Activated naive CD4-positive, alpha-beta T cell (primary cell): ENCODE measurements at places on chromosomes 5 and 9.

DNA sequence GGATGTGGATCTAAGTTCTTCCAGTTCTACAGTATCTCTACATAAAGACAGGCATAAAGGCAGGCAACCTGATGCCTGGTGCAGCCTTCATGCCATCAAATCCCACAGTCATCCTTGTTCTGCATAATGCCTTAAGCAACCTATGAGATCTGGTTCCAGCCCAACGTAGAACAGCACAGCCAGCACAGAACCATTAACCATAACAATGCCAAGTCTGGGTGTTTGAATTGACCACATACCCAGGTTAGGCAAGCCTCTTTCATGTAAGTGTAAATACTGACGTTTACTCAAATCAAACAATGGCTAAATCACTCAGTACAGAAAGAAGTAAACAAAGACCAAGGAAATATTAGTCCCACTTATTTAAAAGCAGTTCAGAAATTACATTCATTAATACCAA is 195.0 kb downstream of the ADAMTSL1 start:
- no peak for DNase-seq

DNA sequence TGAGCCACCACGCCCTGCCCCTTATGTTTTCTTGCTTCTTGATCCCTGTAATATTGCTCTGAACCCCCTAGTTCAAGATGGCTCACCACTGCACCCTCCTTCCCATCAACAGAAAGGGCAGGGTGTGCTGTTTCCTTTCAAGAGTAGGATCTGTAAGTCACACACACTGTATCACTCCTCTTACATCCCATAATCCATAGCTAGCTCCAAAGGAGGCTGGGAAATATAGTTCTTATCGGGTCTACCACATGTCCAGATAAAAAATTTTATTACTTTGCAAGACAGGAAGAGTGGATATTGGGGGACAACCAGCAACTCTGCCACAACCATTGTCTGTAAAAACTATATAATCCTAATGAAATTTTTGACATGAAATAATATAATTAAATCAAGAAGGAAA is 79.6 kb downstream of the C9orf50 start:
- DNase-seq, result no peak

- DNase-seq, result no peak
Observed at GRCh38 chr9:73081979-73082657, 69.5 kb upstream of the ANXA1 start.

GRCh38 chr5:118522626-118523025 is 465.7 kb downstream of the DTWD2 start:
- no peak for DNase-seq

DNA sequence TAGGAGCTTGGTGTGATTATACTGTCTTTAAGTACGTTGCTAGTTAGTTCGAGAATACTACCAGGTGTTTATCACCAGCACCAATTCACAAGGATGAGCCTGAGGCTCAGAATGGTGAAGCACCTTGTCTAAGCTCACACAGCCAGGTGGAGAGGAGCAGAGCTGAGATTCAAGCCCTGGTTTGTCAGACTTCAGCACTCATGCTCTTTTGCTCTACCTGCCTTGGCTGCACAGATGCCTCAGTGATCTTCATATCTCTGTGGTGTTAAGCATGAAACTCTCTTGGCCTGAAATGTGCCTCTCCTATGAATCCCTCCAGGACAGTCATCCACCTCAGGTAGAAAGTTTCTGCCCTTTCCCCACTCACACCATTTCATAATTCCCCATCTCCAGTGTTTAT is 12.2 kb downstream of the CAMK4 start:
- DNase-seq, result no peak

GRCh38 chr5:37478121-37478894 is 99.2 kb downstream of the WDR70 start:
- DNase-seq, result no peak

DNA sequence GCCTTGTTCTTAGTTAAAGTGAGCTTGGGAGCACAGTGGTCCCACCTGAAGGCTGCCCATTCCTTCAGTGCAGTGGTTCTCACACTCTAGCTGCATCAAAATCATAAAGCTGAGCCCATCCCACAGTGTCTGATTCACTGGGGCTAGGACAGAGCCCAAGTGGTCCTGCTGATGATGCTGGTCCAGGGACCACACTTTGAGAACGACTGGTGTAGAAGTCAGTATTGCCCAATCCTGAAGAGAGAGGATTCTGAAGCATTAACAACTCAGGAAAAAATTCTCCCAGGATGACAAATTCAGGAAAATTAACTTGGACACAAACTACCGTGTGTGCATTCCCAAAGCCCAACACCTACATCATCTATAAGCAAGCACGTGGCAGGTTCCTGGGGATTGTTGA is 176.2 kb downstream of the GABBR2 start:
- DNase-seq, result no peak

- DNase-seq, result no peak
Observed at GRCh38 chr9:4305065-4305985, 5.5 kb upstream of the GLIS3 start.

DNA sequence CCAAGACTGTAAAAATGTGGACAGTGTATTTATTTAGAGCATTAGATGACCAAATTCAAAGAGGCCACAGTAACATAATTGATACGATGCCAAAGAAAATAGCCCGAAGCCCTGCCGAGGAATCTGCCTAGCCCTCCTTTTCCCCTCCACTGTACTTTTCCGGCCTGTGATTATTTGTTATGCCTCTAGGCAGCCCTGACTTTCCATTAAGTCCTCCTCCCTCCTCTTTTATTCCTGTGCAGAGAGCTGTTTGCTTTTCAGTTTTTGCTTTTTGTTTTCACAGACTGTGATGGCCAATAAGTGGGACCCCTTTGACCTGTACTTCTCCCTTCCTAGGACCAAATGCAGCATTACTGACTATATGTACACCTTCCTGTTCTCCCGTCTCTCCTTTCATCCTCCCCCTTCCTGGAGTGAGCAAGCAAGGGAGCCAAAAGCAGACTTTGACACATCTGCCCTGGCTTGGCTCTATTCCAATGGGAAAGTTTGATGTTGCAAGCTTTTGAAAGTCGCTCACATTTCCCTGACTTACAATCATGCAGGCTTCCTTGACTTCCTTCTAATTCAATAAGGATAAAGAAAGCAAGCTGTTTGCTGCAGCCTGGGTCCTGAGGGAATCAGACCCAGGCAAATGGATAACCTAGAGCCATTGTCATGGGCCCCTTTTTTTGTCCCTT is 76.1 kb downstream of the NREP start:
- DNase-seq, result no peak

GRCh38 chr5:106017243-106017857 is 1653.4 kb downstream of the EFNA5 start:
- DNase-seq, result no peak

- no peak for DNase-seq
Observed at GRCh38 chr5:172527559-172527958, 73.2 kb upstream of the SH3PXD2B start.

DNA sequence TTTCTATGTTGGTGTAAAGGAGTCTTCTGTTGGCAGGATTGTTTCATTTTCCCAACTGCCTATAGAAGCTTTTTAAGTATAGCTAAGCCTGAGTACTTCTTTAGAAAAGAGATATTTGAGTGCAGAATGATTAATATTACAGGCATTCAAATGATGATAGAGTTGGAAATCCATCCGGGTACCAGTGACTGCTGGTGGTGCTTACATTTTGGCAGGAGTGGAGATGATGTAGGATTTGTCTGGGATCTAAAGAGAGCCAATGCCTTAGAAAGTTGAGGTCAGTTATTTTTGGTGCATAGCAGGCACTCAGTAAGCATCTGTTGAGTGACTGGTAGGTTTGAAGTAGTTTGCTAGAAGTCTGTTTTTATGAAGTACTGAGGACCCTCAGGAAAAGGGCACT is 433.5 kb downstream of the DMAC1 start:
- DNase-seq, result no peak

DNA sequence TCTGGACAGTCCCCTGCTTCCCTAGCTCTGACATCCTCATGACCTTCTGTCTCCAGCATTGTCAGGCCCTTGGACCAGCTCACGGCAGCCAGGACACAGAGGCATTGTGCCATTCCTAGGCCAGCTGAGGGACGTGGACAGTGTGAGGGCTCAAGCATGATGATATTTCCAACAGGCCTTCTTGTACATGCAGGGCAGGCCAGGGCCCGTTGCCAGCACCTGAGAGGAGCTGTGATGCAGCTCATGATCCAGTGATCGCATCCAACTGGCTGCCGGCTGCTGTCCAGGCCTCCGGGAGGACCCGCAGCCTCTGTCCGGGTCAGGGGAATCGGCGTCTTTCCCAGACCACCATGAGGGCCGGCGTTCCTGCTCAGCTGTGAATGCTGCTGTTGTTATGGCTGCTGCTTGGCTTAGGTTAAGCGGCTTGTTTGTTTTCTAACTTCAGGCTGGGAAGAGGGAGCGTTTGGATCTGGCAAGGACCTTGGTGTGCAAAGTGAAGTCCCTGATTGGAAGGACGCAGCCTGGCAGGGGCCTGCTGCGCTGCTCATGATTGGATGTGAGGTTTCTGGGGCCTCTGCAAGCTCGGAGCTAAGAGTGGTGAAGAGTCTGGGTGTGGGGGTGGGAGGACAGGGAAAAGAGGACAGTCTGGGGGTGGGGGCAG is 53.8 kb downstream of the PDZD2 start:
- no peak for DNase-seq

DNA sequence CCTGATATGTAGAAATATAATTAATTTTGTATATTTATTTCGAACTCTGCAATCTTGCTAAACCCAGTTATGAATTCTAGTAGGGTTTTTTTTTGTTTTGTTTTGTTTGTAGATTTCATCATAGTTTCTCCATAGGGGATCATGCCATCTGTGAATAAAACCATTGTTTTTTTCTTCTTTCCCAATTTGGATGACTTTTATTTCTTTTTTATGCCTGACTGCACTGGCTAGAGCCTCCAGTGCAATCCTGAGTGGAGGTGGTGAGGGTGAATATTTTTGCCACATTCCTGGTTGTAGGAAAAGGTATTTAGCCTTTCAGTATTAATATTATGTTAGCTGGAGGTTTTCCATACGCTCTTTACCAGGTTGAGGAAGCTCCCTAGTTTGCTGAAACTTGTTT is 70.0 kb upstream of the GFPT2 start:
- DNase-seq, result no peak

GRCh38 chr5:43104057-43104456 is 16.7 kb upstream of the ZNF131 start:
- no peak for DNase-seq

DNA sequence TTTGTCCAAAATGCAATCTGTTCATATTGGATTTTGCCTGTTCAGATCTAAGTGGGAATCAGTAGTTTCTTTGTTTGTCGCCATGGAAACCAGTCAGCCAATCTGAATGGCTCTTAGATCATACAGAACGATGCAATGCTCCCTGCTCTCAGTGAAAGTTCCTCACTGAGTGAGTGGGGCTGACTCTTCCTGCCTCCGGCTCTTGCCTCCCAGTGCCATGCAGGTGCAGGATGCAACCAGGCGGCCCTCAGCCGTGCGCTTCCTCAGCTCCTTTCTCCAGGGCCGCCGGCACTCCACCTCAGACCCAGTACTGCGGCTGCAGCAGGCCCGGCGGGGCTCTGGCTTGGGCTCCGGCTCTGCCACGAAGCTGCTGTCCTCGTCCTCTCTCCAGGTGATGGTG is at the start of gene PTPDC1:
Gene PTPDC1, plus strand, starts transcription at position 151 of the 400 bp plus-strand sequence. Its CDS starts 67 bp downstream, at position 218.
- no peak for DNase-seq

- no peak for DNase-seq
Observed at GRCh38 chr5:12840972-12841371, 936.7 kb upstream of the CTNND2 start.
